Fibroblast of gingiva (primary cell): ENCODE measurements at places on chromosomes 3 and 15.
A peak's percentile ranks its signal among the peaks of the same experiment; 100 is the strongest.

DNA sequence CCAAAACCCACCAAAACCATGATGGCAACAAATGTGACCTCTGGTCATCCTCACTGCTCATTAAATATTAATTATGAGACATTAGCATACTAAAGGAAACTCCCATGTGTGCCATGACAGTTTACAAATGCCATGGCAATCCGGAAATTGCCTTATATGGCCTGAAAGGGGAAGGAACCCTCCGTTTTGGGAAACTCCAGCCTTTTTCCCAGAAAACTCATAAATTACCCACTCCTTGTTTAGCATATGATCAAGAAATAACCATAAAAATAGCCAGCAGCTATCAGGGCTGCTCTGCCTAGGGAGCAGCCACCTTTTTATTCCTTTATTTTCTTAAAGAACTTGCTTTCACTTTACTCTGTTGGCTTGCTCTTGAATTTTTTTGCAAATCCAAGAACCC, 992.7 kb downstream of the NTRK3 start:
- no peak for DNase-seq

GRCh38 chr3:24316887-24317383, 177.7 kb downstream of the THRB start:
- no peak for DNase-seq

- DNase-seq, result no peak
Observed at GRCh38 chr3:67608034-67608433, 46.4 kb downstream of the SUCLG2 start.

GRCh38 chr3:171284308-171285075, 175.7 kb downstream of the TNIK start:
- peak; percentile 88 for DNase-seq

GRCh38 chr3:32403663-32404062, 12.0 kb downstream of the CMTM7 start:
- DNase-seq, result no peak

DNA sequence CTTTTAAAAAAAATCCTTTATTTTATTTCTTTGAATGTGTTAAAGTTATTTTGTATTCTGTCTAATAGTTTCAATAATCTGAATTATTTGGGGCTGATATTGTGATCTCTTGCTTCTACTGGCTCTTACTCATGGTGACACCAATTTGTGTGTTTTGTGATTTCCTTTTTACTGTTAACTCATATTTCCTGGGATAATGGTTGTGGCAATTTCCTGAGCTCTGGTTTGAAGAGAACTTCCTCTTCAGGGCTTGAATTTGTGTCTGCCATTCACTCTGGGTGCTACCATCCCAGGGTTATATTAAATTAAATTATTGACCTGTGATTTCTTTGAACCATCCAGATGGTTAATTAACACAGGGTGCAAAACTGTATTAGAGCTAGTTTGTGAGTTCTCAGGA, 60.4 kb upstream of the RNF7 start:
- no peak for DNase-seq

DNA sequence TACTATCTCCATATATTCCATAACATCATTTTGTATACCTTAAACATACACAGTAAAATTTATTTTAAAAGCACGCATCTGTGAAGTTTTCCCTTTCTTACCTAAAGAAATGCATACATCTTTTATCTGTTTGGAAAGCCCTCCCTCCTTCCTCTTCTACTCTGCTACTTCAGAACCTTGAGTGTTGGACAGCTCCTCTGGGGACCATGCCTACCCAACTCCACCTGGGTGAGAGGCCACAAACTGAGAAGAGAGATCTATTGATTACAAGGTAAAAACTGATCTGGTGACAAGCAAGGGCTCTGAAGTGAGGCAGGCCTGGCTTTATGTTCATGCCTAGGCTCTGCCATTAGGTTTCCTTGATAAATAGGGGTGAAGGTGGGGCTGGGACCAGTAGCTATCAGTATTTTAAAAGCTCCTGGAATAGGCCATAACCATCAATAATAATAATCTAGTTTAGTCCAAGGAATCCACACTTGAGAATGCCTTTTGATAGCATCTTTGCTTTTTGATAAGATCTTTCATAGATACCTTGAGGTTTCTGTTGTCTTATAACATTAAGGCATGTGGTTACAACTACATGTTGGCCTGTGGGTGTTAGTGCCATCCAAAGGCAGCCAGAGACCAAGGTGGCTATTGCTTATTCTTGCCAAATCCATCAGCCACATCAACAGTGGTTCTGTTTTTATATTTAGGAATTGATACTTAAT, 148.8 kb downstream of the KCNMB2 start:
- DNase-seq, result no peak

- DNase-seq, result no peak
Observed at GRCh38 chr3:126857928-126858327, 125.0 kb upstream of the PLXNA1 start.

DNA sequence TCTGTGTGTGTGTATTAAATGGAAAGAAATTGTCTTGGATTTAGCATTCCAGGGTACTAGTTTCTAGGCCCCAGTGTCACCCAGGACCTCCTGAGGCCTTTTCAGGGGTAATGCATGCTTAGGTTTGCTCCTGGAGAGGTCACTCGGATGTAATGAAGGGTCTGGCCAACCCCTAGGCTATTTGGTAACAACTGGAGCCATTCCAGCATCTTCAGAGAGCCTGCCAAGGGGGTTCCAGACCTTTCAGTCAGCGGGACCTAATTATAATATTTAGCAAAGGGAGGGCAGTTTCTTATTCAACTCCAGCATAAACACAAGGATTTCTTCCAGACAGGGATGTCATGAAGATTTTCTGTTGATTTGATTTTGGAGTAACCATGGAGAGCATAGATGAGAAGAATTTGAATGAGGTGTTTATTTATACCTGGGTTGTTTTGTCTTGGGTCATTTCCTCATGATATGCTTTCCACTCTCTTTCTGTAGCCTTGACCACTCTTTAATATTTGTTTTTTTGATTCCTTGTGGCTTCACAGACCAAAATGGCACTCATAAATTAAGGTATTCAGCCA, 17.4 kb downstream of the KAT2B start:
- no peak for DNase-seq

DNA sequence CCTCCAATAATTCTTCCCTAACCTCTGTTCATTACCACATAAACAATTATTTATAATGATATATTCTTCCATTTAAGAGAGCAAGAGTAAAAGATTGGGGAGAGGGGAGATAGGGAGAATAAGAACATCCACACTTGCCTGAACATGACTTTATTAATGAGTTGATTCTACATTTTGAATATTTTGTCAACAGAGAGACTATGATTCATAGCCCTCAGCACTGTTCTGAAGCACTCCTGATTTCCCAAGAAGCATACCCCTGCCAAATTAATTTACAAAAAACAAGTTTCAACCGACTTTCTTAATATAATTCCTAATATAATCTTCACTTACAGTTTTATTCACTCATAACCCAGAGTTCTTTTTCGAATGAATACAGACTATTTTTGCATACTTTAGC, 828.8 kb downstream of the ROBO2 start:
- DNase-seq, result no peak

- DNase-seq, result no peak
Observed at GRCh38 chr15:95511671-95512070, 818.8 kb upstream of the NR2F2 start.

DNA sequence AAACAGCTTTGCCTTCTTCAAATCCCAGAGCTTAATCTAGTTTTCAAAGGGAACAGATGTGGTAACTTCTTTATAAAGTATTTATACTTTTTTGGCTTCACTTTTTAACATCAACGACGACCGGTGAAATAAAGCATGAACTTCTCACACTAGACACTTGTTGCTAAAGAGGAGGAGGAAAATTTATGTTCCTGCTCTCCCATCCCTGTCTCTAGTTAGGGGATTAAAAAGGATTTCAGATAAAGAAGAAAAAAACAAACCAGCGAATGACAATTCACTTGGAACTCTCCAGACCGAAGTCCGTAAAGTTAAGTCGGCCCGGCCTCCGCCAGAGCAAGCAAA, 672 bp downstream of the NEDD4 start:
- DNase-seq, result no peak

GRCh38 chr3:86958534-86958933, 32.4 kb downstream of the VGLL3 start:
- peak; percentile 93 for DNase-seq

DNA sequence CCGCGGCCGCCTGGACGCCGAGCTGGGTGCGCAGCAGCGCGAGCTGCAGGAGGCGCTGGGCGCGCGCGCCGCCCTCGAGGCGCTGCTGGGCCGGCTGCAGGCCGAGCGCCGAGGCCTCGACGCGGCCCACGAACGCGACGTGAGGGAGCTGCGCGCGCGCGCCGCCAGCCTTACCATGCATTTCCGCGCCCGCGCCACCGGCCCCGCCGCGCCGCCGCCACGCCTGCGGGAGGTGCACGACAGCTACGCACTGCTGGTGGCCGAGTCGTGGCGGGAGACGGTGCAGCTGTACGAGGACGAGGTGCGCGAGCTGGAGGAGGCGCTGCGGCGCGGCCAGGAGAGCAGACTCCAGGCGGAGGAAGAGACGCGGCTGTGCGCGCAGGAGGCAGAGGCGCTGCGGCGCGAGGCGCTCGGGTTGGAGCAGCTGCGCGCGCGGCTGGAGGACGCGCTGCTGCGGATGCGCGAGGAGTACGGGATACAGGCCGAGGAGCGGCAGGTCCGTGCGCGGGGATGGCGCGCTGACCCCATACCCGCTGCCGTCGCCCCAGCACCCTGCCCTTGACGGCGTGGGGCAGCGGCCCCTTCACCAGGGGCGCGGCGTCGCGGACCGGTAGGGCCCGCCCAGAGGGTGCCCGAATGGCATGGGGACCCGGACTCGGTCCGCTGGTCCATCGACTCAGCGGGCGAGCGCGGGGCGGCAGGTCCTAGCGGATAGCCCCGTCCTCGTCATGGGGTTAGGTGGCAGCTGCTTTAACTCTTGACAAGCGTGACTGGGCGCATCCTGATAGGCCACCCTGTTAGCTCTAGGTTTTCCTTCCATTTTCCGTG, 848 bp downstream of the SYNM start:
- peak; percentile 65 for DNase-seq
